ENCODE measurements at places on chromosomes 3 and 15.
A peak's percentile ranks its signal among the peaks of the same experiment; 100 is the strongest.

GRCh38 chr15:31228011-31228484 lies 98.6 kb upstream of the KLF13 start:
- no peak for DNase-seq

DNA sequence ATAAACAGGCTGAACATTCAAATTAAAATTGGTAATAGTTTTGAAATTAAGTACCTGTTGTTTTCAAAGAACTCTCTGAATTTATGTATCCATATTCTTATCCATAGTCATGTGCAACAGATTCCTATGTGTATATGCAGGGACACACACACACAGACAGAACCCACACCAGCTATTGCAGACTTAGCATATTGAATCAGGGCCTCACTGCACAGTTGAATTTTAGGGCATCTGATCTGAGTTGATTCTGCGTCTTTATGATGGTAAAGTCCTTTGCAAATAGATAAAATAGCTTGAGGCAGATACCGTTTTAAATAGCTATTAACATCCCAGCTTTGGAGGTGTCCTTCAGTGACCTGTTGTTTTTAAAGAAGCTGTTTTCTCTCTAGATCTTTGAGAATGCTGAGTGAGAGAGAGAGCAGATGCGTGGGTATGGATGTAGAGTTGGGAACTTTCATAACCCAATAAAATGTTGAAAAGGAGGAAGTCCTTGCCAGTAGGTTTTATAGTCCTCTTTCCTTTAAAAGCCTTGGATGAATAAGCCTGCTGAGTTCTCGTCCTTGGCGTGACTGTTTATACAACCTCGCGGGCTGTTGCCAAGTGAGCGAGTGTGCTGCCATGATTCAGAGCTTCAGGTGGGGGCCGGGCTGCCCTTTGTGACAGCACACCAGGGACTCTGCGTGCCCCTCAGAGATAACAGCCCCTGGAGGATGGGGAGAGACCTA lies 18.3 kb downstream of the MYZAP start:
- no peak for DNase-seq

DNA sequence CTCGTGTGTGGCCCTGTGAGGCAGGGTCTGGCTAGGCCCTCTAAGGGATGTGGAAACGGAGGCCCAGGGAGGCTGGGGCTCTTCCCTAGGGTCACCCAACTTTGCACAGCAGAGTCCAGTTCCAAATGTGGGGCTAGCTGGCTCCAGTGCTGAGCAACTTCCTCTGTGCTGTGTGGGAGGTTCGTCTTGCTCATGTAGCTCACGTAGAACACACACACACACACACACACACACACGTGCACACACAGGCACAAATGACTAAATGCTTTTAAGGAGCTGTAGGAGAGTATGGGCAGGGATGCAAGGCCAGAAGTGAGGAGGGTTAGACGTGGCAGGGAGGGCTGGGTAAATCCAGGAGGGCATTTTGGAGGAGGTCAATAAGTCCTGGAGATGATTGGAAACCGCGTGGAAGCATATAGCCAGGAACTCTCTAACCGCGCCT lies 213.8 kb downstream of the RPLP1 start:
- DNase-seq: no peak

- DNase-seq: peak; percentile 28
These were observed 28.8 kb upstream of the KLF13 start for GRCh38 chr15:31297575-31298456.

- DNase-seq: no peak
These were observed 26.2 kb upstream of the RASGRF1 start for GRCh38 chr15:79116771-79117170.

GRCh38 chr15:60485365-60486055 lies 6.6 kb upstream of the ICE2 start:
- DNase-seq: no peak
